ENCODE measurements at places on chromosomes 2 and 18.
A peak's percentile ranks its signal among the peaks of the same experiment; 100 is the strongest.

GRCh38 chr18:10757946-10758345 is 232.1 kb downstream of the NAPG start:
- no peak for DNase-seq

- peak; percentile 76 for DNase-seq
These were observed 365 bp downstream of the CUL3 start for GRCh38 chr2:224584785-224585210.

DNA sequence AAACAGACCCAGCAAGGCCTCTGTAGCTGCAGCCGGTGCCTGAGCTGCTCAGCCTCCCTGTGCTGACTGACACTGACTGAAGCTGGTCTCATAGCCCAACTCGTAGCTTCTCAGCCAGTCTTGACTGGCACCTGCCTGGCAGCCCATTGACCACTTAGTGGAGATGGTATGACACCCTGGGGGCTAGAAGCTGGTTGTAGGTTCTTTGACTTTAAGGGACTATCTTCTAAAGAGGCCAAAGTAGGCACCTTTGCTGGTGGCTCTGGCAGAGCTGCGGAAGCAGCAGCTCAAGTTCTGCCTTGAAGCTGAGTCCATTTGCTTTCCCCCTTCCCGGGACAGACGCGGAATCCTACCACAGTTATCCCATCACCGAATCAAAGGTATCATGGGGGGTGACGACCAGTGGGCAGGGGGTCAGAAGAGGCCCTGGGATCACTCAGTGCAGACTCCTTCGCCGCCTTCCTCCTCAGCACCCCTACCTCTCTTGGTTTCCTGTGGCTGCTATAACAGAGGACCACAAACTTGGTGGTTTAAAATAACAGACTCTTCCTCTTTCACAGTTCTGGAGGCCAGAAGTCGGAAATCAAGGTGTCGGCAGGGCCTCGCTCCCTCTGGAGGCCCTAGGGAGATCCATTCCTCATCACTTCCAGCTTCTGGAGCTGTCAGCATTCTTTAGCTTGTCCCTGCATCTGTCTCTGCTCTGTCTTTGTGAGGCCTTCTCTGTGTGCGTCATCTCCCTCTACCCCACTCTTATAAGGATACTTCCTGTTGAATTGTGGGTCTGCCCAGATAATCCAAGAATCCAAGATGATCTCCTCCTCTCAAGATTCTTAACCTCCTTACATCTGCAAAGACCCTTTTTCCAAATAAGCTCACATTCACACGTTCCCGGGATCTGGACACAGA is 13.7 kb upstream of the FOSL2 start:
- peak; percentile 35 for DNase-seq

DNA sequence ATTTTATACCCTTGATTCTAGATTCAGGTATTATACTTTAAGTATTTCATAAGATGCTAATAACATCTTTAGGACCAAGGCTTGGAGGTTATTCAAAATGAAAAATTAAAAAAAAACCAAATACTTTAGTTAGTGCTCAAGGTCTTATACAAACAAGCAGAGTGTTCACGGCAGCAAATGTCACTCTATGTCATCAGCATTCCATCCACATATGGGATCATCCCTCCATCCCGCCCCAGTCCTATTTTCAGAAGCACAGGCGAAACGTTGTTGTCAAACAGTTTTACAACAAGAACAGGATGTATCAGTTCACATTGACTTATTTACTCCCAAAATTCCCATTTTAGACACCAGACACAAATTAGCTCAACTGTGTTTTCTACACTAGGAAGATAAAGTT is 83.7 kb downstream of the DSEL start:
- no peak for DNase-seq

DNA sequence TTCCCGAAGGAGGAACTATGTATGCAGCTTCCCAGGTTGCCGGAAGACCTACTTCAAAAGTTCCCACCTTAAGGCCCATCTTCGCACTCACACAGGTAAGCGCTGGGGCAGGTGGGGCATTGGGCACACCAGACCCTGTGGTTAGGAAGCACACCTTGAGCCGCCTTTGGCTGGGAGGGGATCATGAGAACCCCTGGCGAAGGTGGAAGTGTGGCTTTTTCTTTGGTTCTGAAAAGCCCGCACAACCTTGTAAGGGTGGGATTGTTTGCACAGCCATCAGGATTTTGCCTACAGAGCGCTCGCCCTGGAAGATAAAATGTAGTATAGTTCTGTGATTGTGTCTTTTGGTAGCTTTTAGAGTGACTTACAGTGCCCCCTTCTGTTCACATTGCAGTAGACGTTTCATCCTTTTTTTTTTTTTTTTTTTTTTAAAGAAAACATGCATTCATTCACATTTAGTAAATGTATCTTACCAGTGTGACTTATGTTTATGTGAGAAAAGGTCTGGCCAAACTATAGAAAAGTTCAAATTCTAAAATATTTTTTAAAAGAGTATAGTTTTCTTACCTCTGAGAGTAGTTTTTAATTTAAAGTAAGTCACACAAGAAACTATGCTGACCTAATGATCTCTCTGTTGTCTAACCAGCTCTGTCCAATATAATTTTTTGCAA is 5.3 kb downstream of the KLF11 start:
- peak; percentile 34 for DNase-seq

- no peak for DNase-seq
These were observed 232.7 kb downstream of the ALPK2 start for GRCh38 chr18:58396144-58396543.

DNA sequence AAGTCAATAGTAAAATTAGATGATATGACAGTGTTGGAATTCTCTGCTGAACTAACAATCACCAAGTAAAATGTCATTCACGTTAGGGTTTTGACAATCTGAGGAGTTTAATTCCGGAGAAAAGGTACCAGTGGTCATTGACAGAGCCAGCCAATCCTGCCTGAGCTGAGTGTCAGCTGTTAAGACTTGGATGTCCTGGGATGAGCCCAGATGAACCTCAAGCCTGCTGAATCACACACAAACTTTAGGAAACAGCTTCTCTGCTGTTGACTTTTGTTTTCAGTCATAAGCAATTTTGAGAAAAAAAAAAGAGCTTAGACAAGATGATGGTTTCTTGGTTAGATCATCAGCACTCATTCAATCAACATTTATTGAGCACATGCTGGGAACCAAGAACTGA is 600.0 kb upstream of the SLC39A10 start:
- DNase-seq, result no peak

DNA sequence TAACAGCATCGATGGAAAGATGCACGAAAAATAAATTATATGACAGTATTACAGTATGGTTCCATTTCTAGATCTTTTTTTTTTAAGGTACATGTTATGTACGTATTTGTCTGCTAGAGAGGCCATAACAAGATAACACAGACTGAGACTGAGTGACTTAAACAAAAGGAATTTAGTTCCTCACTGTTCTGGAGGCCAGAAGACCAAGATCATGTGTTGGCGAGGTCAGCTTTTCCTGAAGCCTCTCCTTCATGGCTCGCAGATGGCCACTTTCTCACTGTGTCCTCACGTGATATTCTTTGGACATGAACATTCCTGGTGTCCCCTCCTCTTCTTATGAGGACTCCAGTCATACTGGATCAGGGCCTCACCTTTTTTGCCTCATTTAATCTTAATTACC is 177.4 kb downstream of the CAPN13 start:
- no peak for DNase-seq

GRCh38 chr2:217941886-217942728 is 60.7 kb downstream of the TNS1 start:
- no peak for DNase-seq

- no peak for DNase-seq
These were observed 1387.1 kb upstream of the TMEFF2 start for GRCh38 chr2:193581807-193582206.

GRCh38 chr2:96521219-96521618 is 15.3 kb upstream of the ARID5A start:
- no peak for DNase-seq

DNA sequence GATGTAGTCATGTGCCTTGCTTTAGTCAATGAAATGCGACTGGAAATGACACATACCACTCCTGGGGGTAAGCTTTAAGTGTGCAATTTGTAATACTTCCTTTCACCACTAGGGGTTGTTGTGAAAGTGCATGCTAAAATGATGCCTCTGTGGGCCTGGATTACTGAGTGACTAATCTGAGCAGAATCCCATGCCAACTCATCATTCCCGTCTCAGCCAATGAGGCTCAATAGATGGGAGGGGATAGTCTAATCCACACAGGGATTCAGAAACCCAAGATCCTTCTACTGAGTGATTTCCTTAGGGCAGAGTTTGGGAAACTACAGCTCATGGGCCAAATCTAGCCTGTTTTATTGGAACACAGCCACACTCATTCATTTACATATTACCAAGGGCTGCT is 54.0 kb downstream of the HRH4 start:
- DNase-seq, result no peak

DNA sequence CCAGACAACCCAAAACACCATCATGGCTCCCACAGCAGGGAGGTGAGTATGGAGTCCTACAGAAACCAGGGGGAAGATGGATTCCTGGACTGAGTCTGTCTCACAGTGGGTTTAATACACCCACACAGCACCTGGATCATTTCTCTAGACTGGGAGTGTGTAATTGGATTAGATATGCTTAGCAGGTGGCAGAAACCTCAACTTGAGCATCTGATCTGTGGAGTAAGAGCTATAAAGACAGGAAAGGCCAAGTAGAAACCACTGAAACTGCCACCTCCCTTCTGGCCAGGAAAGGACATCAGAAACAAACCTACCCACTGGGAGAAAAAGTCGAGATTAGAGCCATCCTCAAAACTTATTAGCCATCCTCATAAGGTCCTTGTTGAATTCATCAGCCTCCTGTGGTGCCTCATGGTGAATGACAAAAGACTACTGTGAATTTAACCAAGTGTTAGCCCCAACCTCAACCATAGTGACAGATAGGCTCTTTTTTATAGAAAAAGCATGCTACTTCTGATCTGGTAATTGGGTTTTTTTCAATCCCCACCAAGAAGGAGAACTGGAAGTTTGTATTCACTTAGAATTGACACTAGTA is 28.1 kb upstream of the CHST9 start:
- no peak for DNase-seq

GRCh38 chr2:83224591-83225200 is 1234.4 kb downstream of the SUCLG1 start:
- no peak for DNase-seq

DNA sequence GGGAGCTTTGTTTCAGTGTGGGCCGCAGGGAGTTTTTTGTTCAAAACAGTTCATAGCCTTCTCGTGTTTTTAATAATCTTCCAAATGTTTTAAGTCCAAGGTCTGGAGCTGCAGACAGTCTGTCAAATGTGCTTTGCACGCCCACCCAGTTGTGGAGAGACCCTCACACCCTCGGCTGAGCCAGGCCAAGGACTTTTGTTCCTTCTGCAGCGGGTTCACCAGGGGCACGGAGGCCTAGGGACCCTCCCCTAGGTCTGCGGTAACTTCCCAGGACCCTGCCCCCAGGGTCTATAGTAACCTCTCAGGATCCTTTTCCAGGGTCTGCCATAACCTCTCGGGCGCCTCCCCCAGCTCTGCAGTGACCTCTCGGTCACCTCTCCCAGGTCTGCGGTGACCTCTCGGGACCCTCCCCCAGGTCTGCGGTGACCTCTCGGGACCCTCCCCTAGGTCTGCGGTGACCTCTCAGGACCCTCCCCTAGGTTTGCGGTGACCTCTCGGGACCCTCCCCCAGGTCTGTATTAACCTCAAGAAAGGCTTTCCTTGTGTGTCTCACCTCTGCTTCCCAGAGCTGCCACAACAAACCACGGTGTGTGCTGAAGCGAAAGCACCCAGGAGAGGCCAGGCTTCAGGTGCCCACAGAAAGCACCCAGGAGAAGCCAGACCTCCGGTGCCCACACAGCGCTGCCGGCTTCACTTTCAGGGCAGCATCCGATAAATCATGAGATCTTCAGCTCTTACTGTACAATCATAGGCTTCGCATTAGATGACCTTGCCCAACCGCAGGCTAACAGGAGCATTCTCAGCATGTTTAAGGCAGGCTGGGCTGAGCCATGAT is 301.9 kb upstream of the SALL3 start:
- no peak for DNase-seq

- no peak for DNase-seq
These were observed 155.6 kb upstream of the LYPD1 start for GRCh38 chr2:132825601-132826000.

- DNase-seq, result no peak
These were observed 147.4 kb downstream of the CERS6 start for GRCh38 chr2:168603439-168603961.

DNA sequence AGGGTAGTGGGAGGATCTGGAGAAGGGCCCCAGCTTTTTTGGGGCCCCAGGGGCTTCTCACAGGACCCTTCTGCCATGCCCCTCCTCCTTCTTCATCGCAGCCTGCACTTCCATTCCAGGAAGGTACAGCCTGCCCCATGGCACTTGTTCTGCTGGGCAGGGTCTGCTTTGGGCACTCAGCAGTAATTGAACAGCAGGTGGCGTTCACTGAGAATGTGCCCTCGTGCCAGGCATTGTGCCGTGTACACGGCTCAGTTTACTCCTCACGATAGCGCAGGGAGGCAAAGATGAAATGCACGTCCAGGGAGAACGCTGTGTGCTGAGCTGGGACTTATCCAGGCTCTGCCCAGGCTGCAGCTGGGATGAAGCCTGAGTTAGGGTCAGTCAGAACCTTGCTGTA is 54.8 kb upstream of the ASB18 start:
- DNase-seq, result no peak

DNA sequence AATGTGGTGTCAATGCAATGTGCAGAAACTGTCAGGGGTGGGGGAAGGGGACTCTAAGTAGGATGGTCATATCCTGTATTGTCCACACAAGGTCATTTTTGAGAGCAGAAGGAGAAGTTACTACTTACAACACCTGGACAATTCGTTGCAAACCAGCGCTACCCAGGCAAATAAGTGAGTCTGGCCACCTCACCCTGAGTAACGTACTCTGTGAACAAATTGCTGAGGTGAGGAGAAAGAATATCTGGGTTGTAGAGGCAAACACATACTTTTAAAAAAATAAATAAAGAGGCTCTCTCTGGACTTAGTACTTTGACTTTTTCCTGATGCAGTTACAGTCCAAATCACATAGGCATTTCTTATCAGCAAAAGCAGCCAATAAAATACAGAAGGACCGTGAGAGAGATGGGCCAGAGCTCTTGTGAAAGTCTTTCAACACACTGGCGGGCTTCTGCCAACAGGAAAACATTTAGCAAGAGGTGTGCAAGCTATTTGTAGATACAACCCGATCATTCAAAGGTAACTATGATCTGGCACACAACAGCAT is 268.2 kb upstream of the ID2 start:
- DNase-seq, result no peak

DNA sequence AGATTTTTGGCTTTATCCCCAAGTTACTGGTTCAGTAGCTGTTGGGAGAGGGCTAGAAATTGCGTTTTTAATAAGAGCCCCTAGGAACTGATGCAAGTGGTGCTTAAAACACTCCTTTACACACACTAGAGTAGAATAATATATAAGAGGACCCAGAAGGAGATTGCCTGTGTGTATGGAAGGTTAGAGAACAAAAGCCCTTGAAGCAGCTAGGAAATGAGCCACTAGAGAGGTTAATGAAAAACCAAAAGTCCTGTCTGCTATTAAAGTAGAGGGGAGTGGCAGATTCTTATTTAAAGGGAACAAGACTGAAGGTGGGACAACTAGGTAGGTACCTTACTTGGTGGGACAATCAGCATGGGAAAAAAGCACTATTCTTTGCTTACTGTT is 14.4 kb upstream of the SLC39A10 start:
- DNase-seq, result no peak
